ENCODE measurements at places on chromosomes 5 and 9.

GRCh38 chr5:145830594-145830993, 4.5 kb downstream of the PRELID2 start:
- DNase-seq = no peak

DNA sequence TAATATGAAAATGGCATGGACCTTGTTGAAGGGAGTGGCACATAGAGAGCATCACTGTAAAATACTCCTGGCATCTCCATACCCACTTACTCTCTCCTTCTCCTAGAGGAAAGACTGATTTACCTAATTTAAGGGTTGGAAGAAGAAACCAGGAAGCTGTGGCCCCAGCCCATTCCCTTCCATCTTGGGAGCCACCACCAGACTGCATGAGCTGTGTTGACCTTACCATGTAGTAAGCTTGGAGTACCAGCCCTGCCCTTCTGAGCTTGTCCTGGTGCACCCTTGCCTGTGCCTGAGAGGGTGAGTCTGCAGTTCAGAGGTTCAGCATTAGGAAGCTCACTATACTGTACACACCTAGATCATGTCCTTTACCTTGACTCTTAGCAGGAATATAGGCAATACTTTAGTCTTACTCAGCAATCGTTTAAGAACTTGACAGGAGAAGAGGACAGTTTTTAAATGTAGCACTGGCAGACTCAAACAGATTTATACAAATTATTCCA, 35.7 kb upstream of the HMGCS1 start:
- no peak for DNase-seq

DNA sequence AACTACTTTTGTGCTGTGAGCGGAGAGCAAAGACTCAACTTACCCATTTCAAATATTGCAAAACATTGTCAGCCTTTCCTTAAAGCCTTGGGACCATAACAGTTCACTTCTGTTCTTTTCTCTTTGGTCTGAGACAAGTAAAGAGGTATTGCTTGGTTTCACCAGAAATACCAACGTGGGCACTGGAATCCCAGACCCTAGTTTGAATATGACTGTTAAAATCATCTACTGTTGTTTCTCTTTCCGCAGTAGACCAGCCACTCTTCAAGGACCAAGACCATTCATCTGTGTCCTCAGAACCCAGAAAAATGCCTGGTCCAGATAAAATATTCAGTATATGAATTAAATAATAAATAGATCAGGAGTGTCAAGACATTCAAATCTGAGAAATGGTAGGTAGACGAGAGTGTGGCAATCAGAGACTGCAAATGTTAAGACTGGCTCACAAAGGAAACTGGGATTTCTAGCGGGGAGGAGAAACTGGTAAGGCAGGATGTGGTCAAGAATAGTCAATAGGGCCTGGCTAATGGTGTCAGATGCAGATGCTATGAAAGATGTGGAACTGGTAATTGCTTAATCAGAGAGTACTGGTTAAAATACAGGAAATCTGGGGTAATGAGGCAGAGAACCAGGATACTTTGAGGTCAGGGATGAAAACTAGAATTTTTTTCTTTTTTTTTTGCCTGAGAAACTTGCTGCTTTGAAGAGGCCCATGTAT, 82.1 kb upstream of the IL33 start:
- DNase-seq = no peak

DNA sequence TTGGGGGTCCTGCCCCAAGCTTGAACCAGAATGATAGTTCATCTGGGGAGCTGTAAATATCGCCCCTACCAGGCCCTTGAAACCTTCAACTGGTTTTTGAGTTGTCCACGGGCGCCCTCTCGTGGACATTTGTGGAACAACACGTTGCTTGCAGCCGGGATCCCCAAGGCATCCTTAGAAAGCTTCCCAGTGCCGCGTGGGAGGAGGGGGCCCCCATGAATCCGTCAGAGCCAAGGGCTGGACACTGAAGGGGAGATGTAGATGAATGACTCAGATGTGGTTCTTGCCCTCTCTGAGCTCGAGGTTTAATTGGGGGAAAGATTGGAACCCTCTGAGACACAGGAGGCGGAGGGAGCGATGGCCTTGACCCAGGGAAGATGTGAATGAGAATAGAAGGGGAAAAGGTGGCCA, 31.8 kb upstream of the ORM1 start:
- peak; percentile 80 for DNase-seq

- no peak for DNase-seq
These were observed 152.2 kb downstream of the TMEM167A start for GRCh38 chr5:82925061-82925411.

- no peak for DNase-seq
These were observed 10.5 kb upstream of the ERAP1 start for GRCh38 chr5:96818125-96818788.

DNA sequence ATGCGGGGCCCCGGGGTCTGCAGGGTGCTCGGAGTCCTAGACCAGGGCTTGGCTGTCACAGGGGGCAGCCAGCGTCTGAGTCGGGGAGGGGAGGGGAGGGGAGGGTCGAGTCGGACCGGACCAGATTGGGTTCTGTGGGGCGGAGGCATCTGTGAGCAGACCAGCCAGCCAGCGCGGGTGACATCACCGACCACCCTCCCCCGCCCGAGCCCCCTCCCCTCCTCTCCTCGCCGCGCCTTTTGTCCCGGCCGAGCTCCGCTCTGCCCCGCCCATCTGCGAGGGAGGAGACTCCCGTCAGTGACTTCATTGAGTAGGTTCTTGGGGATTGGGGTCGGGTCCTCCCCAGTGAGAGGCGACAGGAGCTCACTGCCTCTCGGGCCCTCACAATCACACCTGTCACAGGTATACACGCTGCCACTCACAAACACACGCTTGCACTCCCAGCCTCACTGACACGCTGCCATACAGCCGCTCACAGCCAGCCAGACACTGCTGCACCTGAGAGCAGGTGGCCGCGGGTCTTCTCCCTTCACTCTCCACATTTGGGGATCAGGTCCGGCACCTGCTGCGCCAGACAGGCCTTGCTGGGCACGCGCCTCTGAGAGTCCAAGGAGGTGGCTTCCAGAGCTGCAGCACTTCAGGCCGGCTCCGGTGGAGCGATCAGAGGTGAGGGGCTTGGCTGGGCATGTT, 546 bp downstream of the DNAJB5 start:
- no peak for DNase-seq

DNA sequence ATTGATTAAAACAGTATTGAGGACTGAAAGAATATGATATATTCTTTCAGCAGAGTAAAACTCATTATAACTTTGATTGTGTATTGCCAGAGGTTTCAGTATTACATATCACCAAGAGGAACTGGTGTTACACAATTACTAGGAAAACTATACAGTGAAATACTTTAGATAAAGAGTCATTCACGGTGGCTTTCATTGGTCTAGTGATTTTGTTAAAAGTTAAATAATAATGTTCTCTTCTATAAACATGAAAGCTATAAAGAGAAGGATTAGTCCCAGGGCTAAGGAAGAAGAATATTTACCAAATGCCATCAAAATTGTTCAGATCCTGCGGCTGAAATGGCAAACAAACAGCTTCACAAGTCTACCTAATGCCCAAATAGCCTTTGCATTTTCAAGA, 306.2 kb downstream of the SEMA5A start:
- no peak for DNase-seq

GRCh38 chr9:7216004-7216841, 458.4 kb downstream of the KDM4C start:
- peak; percentile 11 for DNase-seq

DNA sequence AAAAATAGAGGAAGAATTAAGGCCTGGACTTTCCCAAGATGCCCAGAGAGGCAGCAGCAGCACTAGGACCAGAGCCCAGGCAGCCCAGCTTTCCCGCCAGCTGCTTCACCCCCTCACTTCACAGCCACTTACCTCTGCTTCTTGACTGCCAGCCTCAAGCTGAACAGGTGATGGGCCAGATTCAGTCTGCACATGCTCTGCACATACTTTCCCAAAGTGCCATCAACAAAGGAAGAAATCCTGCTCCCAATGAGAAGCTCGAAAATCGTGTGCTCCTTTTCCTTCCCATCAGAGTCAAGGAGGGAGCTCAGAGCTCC, 4.1 kb upstream of the SLC25A48 start:
- DNase-seq = no peak

GRCh38 chr9:90162326-90162725, 480.3 kb downstream of the DIRAS2 start:
- no peak for DNase-seq

DNA sequence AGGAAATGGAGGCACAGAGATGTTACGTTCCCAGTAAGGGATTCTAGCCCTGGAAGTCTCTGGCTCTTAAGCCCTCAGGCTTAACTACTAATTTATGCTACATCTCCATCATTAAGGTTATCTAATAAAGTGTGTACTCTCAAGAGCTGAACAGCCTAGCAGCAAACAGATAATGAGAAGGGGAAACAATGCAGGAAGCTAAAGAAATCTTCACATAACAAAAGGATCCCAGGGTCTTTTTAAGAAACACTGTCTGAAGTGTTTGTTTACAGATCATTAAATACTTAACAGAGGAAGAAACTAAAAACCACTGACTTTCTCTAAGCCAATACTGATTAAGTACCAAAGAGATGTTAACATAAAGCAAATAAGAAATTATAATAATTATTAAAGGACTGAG, 129.0 kb downstream of the PAPPA start:
- DNase-seq = no peak

- DNase-seq = no peak
These were observed 2.5 kb downstream of the CXXC5 start for GRCh38 chr5:139650689-139651042.

GRCh38 chr5:67774267-67774552, 441.3 kb upstream of the PIK3R1 start:
- no peak for DNase-seq

DNA sequence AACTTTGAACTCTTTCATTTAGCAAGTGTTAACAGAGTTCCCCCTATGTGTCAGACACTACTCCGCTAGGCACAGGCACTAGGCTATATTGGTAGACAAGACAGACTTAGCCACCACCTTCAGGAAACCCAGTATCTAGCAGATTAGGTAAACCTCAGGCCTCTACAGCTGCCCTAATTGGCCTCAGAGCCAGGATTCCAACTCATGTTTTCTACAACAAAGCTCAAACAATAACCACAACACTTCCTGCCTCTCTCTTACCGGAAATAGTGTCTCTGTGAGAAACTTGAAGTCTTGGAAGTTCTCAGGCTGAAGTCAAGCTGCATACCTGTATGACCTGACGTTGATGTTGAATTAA, 116.6 kb upstream of the SLC44A1 start:
- no peak for DNase-seq

DNA sequence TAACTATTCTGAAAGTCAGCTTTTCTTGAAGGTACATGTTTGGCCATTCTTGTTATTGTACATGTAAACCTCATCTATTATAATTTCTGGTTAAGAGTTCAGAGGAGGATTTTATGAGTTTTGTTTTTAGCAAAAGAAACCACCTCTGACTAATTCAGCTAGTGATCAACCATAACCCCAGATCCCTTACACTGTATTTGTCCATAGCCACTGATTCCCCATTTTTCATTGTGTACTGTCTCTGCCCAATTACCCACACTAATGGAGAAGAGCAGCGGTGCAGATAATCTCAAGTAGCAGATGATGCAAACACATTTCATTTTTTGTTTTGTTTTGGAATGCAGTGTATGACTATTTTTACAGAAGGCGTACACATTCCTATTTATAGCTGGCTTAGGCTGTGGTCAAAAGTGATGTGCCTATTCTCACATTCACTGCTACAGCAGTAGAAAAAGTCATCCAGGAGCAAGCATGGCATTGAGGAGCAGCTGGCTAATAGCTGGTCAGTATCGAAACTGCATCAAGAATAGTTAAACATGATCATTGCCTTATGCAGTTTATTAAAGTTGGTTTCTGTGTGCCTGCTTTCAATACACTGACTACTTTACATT, 988.3 kb downstream of the DTWD2 start:
- no peak for DNase-seq

DNA sequence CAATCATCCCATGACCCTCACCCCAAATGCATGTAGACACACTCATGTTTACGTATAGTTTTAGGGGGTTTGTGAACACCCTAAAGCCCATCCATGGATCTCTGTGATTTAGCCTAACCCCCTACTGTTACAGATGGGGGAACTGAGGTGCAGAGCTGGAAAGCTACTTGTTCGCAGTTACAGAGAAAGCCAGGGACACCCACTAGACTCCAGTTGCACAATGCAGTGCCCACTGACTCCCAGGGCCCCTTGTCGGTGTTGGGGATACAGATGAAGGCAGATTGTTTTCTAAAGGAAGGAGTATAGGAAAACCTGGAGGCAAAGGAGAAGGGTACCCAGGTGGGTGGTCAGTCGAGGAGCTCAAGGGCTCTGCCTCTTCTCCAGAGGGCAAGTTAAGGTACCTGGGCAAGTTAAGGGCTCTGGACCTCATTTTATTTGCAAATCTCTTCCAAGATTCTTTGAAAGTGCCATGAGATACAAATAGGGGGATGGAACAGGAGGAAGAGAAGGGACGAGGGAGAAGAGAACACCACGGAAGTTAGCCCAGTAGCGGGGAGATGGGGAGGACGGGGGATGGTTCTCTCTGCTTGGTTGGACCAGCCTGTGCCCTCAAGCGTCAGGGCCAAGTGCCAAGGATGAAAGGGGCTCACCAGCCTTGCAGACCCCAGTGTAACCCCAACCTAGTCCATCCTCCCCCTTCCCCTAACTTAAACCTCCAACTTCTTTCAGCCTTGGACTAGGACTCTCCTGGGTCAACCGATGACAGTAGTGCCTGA, 958 bp downstream of the MYOZ3 start:
- no peak for DNase-seq

GRCh38 chr5:81665795-81666194, 85.1 kb downstream of the SSBP2 start:
- no peak for DNase-seq

GRCh38 chr5:1995491-1995890, 112.8 kb upstream of the IRX4 start:
- DNase-seq = no peak

GRCh38 chr9:118419676-118420075, 715.5 kb downstream of the TLR4 start:
- DNase-seq = no peak

DNA sequence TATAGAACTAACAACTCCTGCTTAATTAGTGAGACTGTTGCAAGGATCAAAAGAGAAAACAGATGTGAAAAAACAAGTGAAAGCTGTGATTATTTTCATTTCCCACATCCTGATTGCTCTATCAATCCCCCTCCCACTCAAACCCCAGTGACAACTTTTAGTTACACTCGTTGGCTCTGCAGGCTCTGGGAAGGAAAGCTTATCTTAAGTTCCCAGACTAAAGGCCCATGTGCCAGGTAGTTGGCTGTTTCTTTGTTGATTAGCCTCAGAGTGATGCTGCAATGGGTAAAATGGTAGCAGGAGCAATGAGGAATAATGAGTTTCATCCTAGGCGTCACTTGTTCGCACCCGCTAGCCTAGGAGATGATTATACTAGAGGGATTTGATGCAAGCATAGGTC, 133.3 kb upstream of the IFNE start:
- DNase-seq = no peak

- no peak for DNase-seq
These were observed 59.5 kb upstream of the GGTA1 start for GRCh38 chr9:121559183-121559582.

DNA sequence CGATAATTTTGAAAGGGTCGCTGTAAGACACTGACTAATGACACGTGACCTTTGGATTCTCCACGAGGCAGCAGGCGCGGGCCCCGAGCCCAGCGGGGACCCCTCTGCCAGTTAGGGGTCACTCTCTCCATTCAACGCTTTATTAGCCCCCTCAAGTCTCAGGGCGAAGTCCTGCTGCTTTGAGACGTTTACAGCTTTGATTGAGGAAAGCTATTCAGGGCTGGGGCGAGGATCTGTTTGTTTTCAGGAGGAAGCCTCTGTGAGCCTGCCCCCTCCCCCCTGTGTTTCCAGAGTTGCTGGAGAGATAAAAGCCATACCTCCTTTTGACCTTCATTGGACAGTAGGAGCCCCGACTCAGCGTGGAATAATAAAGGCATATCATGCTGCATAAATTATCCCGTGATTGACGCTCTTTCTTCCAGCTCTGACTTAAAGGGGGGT, 31.4 kb upstream of the MSX2 start:
- DNase-seq = no peak

GRCh38 chr5:154820383-154820782, 30.0 kb downstream of the FAXDC2 start:
- no peak for DNase-seq

Measured in activated CD8-positive, alpha-beta memory T cell treated with anti-CD3 and anti-CD28 coated beads for 48 hours (primary cell).